ENCODE measurements at places on chromosomes 3 and 15.

GRCh38 chr3:134790065-134790464, 5.0 kb upstream of the EPHB1 start:
- DNase-seq: no peak

DNA sequence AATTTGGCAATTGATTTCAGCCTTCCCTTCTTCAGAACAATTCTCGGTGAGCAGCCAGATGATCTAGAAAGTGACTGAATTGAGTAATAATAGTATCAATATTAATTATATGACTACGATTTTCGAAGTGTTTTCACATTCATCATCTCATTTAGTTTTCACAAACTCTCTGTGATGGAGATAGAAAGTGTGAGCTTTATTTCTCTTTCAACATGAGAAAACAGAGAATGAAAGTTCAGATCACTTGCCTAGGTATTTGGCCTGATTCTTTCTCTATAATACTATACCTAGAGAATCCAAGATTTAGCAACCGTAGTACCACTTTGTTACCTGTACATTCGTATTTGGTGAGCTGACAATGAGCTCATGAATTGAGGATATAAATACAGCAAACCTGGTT, 739.2 kb upstream of the NR2F2 start:
- DNase-seq: no peak

DNA sequence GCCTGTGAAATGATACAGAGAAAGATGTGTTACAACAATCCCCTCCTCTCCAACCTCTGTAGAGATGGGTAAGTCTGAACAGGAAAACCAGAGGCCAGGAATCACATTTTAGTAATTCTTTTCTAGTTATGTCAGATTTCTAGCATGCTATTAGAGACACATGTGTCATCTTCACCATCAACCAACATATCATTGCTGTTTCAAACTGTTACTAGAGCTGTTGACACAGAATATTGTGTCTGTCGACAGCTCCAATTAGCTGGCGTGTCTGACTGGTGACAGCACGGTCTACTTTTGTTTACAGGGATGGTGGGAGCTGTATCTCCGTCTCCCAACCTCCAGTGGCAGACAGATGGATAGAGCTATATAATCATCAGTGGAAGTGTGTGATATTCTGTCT, 393.2 kb downstream of the SOX2 start:
- no peak for DNase-seq

GRCh38 chr3:37930495-37930894, 60.1 kb upstream of the VILL start:
- DNase-seq: no peak

GRCh38 chr3:152519376-152519775, 250.6 kb downstream of the MBNL1 start:
- no peak for DNase-seq

DNA sequence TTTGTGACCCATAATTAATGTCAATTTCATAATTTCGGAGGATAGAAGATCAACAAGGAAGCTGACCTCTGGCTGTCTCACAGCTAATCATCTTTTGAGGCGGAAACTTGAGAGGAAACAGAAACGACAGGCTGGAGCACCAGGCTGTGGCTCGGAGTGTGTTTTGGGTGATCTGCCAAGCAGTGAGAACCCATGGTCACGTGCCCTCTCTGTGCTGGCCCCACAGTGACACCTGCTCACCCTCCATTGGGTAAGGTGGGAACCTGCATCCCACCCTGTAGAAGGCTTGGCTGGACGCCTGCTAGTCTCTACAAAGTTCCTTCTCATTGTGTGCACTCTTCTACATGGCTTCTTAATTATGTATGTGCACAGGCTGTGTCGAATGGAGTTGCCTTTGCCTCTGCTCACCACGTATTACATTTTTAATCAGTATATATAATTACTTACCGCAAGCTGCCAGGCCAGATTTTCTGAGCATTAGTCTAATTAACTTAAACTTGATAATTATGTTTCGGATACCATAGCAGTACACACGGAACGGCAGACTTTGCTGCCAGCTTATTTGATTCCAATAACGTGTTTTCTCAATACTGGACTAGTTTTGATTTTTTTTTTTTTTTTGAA, 719.4 kb upstream of the CFAP20DC start:
- DNase-seq: no peak

GRCh38 chr3:97983933-97984491, 11.8 kb upstream of the RIOX2 start:
- no peak for DNase-seq

DNA sequence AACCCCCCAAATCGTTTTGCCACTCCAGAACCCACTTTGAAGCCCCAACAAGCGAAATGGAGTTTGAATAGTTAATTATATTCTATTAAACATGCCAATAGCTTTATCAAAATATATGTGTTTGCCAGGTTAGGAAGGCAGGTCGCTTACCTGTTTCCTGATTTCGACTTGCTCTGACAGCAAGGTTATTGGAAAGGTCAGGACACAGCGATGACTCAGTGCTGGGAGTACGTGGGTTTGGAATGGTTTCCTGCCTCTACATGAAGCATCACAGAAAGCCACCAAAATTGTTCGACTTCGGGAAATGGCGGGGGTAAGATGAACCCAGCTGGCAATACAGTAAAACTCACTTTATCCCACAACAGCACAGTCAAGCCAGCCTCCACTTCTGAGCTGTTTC, 135.6 kb upstream of the ABI3BP start:
- no peak for DNase-seq

GRCh38 chr3:126679831-126680666, 24.0 kb upstream of the CHCHD6 start:
- no peak for DNase-seq

GRCh38 chr3:11391174-11391879, 119.1 kb downstream of the ATG7 start:
- no peak for DNase-seq

- no peak for DNase-seq
These were observed 268.0 kb upstream of the LRRFIP2 start for GRCh38 chr3:37442397-37442796.

DNA sequence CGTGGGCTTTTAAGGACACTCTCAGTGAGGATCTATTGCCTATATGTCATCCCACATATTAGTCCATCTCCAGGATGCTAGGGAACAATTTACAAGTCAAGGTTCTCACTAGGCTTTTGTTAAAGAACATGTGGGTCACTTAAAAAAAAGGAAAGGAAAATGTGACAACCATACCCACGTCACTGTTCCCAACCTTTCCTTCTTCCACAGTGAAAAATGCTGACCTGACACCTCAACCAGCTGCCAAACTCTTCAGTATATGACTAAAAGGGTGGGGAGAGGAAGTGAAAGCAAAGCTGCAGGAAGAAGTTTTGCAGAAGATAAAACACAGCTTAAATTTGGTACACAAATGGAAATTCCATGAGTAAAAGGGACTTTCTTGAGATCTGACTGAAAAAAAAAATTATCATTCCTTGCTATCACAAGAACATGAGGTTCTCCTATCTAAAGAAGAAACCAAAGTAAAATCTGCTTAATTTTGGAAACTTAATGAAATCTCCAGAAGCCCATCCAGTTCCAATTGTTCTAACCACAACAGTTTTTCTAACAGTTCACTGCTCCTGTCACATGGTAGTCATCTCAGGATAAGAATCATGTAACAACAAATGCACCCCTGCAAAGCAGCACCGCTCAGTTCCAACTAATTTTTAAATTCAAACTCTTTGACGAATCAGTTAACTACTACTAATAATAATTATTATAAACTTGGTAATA, 117.0 kb upstream of the TSPAN3 start:
- peak; percentile 28 for DNase-seq

DNA sequence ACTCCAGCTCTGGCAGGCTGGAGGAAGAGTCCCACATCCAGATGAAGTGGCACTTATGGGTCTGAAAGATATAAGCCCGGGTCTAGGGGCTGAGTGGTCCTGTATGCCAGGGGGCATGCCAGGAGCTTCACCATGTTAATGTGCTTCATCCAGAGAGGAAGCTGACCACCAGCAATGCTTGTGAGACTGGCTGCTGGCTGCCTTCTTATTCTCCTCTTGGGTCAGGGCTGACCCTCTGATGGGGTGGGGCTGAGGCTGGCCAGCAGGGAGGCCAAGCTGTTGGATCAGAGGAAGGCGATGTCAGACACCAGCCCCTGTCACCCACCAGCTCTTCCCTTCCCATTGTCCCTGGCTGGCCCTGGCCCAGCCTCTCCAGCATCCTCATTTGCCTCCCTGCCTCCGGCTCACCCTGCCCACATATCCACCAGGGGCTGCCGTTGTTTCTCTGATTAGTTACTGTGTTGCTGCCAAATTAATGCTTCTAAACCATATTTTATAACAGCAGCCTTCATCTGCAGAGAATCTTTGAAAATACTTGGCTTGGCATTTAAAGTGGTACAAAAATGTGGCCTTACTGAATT, 20.4 kb upstream of the PSTPIP1 start:
- DNase-seq: no peak

GRCh38 chr3:79994397-79994796, 226.6 kb upstream of the ROBO1 start:
- DNase-seq: no peak

DNA sequence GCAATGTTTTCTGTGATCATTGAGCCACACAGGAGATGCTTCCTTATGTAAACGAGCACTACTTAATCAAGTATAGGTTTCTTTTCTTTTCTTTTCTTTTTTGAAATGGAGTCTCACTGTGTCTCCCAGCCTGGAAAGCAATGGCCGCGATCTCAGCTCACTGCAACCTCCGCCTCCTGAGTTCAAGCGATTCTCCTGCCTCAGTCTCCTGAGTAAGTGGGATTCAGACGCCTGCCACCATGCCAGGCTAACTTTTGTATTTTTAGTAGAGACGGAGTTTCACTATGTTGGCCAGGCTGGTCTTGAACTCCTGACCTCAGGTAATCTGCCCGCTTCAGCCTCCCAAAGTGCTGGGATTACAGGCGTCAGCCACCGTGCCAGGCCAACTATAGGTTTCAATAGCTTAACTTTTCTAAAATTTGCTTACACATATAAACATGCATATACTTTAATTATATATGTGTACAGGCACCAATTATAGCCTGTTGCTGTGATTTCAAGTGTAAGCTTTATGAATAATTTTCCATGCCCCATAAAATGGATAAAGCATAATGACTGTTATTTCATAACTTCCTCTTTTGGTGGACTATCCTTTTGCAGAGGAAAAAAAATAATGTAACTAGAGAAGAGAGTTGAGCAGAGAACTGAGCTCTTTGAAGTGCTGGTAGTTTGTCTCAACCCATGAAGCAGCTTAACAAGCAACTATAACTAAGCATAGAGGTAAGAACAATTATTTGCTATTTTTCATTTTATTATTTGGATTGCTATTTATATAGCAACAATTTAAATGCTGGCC, 24.8 kb upstream of the MBNL1 start:
- DNase-seq: peak; percentile 20

DNA sequence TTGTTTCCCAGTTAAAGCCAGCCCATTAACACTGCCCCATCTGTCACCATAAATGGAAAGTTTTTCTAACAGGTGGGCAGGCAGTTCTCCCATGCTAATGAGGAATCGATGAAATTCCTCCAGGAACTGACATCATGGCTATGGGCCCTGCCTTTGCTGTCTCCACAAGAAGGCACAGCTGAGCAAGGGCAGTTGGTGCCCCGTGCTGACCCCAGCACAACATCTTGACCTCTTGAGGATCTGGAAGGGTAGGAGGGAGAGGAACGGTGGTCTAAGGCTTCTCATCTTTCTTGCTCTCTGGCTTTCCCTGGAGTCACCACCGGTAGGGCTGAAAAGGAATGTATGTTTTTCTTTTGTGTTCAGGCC, 46.7 kb downstream of the CHCHD6 start:
- DNase-seq: no peak

GRCh38 chr3:115399750-115400149, 223.6 kb upstream of the GAP43 start:
- no peak for DNase-seq

DNA sequence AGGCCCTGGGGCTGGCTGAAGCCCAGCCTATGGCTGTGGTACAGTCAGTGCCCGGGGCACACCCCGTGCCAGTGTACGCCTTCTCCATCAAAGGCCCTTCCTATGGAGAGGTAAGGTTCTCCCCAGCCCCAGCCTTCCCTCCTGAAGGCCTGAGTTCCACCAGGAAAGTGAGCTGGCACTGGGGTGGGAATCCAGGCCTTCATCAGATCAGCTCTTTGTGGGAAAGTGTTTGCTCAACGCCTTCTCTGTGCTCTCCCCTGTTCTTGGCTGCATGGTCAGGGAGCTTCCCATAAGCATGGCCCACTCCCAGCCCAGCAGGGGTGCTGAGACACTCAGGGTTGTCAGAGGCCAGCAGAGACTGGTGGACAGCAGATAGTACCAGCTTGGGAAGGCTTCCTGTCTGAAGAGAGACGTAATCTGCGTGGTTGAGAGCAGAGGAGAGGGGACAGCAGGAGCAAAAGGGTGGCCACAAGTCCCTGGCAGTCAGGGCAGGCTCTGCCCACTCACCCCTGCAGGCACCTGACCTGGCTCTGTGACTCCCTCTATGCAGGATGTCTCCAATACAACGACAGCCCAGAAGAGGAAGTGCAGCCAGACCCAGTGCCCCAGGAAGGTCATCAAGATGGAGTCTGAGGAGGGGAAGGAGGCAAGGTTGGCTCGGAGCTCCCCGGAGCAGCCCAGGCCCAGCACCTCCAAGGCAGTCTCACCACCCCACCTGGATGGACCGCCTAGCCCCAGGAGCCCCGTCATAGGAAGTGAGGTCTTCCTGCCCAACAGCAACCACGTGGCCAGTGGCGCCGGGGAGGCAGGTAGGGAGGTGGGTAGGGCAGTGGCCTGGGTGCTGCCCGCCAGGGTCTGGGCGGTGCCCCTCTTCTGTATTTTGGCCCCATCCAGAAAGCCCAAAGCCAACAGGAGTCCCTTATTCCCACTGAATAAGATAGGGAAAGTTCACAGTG, 38.4 kb downstream of the PML start:
- DNase-seq: no peak

DNA sequence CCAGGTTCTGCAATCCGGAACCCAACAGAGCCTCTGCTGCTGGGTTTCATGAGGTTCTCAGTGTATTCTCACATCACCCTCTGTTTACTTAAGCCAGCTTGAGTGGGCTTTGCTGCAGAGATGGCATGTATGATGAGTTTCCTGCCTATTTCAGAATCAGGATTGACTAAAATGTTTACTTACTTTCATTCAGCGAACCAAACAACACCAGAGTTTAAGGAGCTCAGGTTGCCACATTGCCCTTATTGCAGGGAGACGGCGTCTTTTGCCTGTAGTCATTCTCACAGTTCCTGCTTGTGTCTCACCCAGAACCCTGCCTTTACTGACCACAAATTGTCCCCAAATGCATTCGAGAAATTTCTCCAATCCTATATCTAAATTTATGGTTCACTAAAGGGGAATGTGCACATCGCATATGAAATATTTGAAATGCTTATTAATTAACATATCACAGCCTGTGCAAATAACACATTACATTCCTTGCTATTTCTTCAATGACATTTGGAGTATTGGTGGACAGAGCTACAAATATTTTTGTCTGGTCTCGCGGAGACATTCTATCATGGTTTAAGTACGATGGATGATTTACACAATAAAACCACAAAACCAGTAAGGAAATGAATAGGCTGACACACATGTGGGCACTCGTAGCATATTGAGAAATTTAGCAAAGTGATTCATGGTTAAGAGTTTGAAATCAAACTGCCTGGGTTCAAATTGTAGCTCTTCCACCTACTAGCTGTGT, 377.2 kb upstream of the CFAP20DC start:
- no peak for DNase-seq

- no peak for DNase-seq
These were observed 156.8 kb upstream of the ICE2 start for GRCh38 chr15:60635507-60636352.

- no peak for DNase-seq
These were observed 292.5 kb downstream of the PTPRG start for GRCh38 chr3:61853912-61854311.

- no peak for DNase-seq
These were observed 121.2 kb downstream of the FOXB1 start for GRCh38 chr15:60125334-60125733.
